ENCODE measurements at places on chromosomes 16 and 17.

- DNase-seq, result no peak
These were observed 14.7 kb downstream of the MPG start for GRCh38 chr16:92431-93339.

DNA sequence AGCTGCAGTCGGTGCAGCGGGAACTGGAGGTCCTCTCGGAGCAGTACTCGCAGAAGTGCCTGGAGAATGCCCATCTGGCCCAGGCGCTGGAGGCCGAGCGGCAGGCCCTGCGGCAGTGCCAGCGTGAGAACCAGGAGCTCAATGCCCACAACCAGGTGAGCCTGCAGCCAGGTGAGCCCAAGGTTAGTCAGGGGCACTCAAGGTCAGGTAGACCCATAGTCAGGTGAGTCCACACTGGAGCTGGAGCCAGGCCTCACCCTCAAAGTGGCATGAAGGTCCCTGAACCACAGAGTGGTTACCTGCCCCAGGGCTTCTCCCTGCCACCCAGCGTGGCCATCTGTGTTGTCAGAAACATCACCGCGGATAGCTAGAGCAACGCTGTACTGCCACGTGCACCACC, 32.2 kb downstream of the PLD6 start:
- DNase-seq, result no peak

- no peak for DNase-seq
These were observed 8.5 kb downstream of the TELO2 start for GRCh38 chr16:1501630-1502029.

DNA sequence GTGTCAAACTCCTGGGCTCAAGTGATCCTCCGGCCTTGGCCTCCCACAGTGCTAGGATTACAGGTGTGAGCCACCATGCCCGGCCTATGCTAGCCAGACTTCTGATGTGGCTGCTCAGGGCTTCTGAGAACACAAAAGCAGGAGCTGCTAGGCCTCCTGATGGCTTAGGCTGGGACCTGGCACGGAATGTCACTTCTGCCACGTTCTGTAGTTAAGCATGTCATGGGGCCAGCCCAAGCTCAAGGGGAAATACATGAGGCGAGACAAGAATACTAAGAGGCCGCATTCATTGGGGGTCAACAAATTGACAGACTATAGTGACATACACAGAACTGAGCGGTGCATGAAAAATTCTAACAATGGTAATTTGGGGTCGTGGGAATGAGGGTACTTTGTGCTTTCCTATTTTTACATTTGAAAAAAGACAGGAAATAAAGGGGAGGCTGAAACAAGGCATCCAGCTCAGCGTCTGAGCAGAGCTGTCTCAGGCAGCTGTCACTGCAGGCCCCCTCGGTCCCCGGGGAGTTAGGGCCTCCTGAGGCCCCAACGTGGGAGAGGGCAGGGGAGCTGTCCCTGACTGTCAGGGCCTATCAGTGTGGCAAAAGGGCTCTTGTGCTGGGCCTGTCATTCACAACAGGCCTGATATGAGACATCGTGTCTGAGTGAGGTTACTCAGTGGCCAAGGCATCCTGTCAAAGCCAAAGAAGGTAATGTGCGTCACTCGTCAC, 26.4 kb downstream of the CFAP20 start:
- no peak for DNase-seq

DNA sequence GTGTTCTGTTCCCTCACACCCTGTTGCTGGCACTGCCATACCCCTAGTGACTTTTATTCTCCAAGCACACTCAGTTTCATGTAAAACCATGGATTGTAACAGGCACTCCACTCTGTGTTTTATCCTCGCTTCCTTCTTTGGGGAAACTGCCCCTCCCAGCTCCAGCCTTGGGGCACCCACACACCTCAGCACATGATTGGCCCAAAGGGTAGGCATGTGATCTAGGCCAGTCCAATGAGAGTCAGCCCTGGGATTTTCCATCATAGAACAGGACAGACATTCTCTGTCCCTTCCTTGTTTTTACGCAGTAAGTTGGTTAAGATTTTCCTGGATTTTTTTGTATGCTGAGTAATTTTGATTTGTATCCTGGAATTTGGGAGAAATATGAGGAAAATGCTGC, 115.4 kb downstream of the C16orf95 start:
- DNase-seq, result no peak

GRCh38 chr17:57442914-57443571, 186.7 kb downstream of the MSI2 start:
- DNase-seq, result peak; percentile 47

DNA sequence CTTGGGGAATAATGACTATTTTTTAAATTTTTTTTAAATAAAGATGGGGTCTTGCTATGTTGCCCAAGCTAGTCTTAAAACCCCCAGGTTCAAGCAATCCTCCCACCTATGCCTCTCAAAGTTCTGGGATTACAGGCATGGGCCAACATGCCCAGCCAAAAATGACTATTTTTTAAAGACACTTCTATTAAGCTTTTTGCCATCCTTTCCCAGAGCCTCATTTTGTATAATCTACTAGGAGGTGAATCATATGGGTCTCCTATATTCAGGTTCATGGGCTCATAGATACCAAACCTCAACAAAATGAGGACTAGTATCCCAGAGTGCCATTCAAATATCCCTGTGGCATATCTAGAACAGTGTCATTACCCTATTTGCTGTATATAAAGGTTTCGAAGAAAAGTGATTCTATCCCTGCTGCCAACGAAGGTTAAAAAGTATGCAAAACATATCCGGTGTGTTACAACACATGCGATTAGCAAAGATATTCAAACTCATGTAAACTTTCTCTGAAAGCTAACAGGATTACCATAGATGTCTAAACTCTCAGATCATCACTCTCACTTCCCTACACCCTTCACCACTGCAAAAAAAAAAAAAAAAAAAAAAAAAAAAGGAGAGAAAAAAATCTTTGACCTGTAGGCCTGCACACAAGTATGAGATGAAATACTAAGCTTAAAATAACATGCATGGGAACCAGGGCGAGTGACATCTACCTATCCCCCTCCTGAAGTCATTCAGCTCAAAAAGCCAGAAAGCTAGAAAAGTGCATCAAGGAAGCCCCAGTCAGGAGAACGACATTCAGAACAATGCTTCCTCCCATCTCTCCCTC, 23.5 kb downstream of the XPO6 start:
- no peak for DNase-seq

DNA sequence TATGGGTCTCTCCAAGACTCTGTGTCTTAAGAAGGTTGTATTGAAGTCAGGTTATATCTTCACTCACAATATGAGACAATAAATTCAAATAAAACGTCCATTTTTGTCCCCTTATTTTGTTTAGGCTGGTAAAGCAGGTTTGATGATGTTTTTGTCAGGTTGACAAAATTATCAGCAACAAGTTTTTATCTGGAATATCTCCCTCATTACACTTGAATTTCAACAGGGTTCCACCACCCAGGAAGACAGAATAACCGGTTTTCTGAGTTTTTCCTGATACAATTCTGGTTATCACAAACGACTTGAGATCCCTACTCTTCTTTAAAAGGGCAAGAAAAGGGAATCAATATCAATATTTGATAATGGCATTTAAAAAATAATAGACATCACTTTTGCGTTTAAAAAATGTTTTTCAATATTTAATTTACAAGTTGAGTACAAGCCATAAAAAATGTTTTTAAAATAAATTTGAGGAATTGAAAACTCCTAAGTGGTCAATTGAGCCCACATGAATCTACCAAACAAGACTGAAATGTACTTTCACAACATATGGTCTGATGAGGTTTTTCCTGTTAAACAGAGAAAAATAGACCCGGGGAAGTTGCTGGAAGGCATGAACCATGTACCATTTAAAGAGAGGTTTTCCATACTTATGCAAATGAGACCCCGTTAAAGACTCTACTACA, 1.4 kb upstream of the ATP6V0A1 start:
- no peak for DNase-seq

DNA sequence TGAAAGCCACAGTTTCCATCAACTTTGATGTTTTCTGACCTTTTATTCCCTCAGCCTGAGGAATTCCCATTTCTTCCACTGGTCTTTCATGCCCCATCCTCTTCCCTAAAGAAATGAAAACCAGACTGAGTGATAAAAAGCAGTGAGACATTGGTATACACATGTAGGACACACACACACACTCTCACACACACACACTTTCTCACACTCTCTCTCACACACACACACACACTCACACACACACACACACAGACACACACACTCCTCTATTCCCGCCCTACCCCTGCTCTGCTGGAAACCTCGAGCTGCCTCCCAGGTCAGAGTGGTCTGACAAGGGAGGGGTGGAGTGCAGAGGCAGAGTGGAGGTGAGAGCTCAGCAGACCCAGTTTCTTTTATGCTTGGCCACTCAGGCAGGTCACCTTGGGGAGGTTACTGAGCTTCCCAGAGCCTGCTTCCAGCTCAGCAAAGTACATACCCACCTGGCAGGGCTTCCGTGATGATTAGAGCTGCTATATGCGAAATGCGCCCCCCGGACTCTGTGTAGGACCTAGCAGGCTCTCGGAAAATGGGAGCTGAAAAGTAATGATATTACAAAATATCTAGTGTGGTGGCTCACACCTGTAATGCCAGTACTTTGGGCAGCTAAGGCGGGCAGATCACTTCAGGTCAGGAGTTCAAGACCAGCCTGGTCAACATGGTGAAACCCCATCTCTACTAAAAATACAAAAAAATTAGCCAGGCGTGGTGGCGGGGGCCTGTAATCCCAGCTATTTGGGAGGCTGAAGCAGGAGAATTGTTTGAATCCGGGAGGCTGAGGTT, 30.7 kb downstream of the CCR7 start:
- DNase-seq, result no peak

DNA sequence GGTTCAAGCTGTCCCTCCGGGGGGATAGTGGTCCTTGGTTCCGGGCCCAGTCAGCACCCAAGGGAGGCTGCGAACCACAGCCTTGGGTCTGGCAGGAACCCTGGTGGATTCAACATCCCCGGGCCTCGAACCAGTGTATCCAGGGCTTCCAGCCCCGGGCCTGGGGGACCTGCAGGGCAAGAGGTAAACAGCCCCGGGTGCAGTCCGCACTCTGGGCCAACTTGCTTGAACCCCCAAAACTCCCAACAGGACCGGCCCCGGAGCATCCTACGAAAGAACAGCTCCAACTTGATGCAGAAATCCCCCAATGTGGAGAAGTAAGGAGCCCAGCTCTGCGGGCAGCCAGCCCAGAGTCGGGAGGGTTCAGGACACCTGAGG, 1.5 kb upstream of the NEURL4 start:
- no peak for DNase-seq

GRCh38 chr16:71961066-71962039, 38.8 kb downstream of the PKD1L3 start:
- DNase-seq, result peak; percentile 59

DNA sequence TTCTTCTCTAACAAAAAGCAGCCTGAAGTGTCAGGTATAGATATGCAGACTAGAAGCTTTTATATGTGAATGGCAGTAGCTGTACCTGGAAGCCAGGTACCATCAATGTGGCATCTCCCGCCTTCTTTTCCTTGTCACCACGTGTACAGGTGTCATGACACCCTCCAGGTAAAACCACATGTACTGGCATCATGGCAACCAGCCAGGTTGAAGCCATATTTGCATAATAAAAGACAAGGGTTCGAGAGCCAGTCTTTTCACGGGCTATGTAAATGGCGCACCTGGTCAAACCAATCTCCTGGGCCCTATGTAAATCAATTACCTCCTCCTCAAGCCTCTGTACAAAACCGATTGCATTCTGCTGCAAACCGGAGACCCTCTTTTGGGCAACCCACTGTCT, 541.3 kb downstream of the CDH11 start:
- DNase-seq, result no peak

DNA sequence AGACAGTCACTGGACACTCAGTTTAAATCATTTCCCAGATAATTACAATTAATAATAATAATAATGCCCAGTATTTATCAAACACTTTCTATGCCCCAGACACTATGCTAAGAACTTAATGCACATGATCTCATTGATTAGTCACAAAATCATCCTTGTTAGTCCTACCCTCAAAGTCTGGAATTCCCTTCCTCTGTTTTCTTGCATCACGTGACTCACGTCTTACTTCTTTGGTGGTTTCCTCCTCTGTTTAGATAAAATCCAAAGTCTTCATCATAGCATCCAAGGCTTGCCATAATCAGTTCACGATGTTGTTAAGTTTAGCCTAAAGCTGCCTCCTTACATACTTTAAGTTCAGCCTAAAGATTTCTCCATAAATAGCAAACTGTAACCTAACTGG, 471.9 kb downstream of the PMP22 start:
- no peak for DNase-seq

GRCh38 chr16:3637371-3637923, 17.0 kb upstream of the DNASE1 start:
- DNase-seq, result no peak

DNA sequence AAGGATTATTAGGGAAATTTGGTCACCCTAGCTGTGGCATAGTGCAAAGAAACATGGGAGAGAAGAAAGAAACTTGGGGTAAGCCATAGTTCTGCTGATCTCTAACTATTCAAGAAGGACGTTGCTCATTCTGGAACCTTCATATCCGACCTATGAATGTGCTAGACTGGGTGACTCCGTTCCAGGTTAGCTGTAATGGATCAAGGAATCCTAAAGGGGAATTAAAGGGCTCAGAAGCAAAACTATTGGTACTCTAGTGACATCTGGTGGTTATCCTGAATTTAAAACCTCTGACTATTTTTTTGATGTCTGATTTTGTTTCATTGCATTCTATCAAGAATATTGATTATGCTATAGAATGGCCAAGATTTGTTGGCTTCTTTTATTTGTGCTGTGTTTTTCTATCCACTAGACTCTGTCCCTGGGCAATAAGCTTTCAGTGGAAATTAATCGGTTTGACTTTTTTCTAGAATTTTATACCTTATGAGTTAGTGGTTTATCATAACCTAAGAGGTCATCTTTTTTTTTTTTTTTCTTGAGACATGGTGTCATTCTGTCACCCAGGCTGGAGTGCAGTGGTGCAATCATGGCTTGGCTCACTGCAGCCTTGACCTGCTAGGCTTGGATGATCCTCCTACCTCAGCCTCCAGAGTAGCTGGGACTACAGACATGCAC, 19.5 kb downstream of the PCTP start:
- no peak for DNase-seq

DNA sequence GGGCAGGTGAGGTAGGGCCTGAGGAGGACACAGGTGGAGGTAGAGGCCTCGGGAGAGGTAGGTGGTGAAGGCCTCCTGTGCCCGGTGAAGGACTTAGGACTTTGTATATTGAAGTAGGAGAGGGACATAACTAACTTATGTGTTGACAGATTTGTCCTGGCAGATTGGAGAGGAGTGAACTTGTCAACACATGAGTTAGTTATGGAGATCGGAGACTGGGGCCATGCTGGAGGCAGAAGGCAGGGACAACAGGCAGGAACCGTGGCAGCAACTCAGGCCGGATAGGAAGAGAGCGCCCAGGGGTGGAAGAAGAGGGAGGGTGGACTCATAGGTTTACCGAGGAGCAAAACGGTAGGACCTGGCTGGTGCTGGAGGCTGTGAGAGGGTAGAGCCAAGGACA, 18.4 kb downstream of the GLP2R start:
- DNase-seq, result no peak
